Peyer's patch (tissue), 4 donors: ENCODE measurements at places on chromosomes 16 and 17. TPM values are rescaled to one million over a fixed set of nuclear protein-coding genes. Genes with fewer than 3 reads are reported as not detected.

GRCh38 chr16:24070851-24071250, 185.3 kb upstream of the CACNG3 start:
- H3K4me1 ChIP-seq = no peaks in the 10 kb centered on the region
- no peak overlapping the region for H3K4me3 ChIP-seq
- H3K27ac ChIP-seq = no peak overlapping the region

DNA sequence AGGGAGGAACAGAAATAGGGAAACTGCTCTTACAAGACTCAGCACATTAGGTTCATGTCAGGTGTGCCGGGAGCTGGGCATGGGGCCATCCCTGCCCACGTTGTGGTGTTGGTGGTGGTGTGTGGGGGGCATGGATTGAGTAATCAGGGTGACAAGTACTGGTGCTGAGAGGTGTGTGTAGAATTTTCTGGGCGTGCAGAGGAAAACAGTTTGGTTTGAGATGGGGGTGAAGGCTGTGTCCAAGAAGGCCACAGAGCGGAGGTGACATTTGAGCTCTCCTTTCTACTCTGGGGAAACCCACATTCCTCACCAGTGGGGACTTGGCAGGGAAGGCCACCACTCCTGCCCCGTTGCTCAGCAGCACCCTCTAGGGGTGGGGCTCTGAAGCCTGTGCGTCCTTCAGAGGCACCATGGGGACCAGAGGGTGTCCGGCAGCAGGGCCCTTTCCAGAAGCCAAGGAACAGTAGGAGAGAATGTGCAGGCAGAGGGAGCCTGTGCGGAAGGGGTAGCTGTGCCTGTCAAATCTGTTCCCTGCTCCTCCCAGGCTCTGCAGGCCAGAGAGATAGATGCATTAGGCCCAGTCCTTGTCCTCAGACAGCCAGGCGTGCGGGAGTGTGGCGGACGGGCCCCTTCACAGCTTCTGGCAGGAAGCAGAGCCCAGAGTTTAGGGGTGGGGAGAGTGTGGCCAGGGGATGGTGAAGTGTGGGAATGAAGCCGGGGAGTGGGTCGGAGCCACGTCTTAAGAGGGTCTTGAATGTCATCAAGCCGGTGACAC, 48.7 kb upstream of the GSE1 start:
- H3K4me3 ChIP-seq = no peak overlapping the region
- H3K27ac ChIP-seq = peak overlapping the region; percentile 28
- peaks cover 13% of the 10 kb centered on the region for H3K4me1 ChIP-seq
- no peaks in the 10 kb centered on the region for H3K36me3 ChIP-seq
- peak; percentile 57 for DNase-seq
- no peaks in the 10 kb centered on the region for H3K27me3 ChIP-seq

GRCh38 chr16:79047337-79047736, 553.2 kb downstream of the MAF start:
- H3K27ac ChIP-seq = no peak overlapping the region
- no peak overlapping the region for H3K4me3 ChIP-seq
- no peaks in the 10 kb centered on the region for H3K27me3 ChIP-seq
- DNase-seq = no peak

DNA sequence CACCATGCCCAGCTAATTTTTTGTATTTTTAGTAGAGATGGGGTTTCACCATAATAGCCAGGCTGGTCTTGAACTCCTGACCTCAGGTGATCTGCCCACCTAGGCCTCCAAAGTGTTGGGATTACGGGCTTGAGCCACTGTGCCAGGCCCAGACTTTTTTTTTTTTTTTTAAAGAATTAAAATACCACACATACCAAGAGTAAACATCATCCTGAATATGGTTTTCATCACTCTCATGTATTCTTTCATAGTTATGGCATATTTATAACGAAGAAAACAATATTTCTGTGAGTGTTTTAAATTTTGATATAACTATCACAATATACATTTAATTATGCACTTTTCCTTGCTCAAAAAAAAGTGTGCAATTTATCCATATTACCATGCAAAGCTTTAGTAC, 48.2 kb downstream of the MARVELD3 start:
- H3K27me3 ChIP-seq = no peaks in the 10 kb centered on the region
- H3K36me3 ChIP-seq = no peaks in the 10 kb centered on the region
- no peaks in the 10 kb centered on the region for H3K4me1 ChIP-seq

Gene IL4R
- total RNA-seq = 104 TPM

DNA sequence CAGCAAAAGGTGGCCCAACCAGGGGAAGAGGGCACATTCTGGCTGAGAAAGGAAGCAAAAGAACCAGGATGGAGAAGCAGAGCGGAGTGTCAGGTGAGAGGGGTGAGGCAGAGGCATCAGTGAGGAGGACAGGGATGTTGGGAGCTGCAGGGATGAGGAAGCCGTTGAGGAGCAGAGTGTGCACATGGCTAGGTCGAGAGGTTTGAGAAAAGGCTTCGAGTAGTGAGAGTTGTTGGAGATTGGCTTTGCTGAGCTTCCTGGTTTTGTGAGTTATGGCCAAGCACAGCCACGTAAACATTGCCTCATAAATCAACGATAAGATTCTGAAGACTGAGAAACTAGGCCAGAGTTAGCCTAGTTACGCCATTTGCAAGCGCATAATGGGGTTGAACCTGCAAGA, 26.9 kb downstream of the DNAH2 start:
- H3K27ac ChIP-seq = no peak overlapping the region
- H3K27me3 ChIP-seq = no peaks in the 10 kb centered on the region

Gene HS3ST3B1
- total RNA-seq = 3.2 TPM

DNA sequence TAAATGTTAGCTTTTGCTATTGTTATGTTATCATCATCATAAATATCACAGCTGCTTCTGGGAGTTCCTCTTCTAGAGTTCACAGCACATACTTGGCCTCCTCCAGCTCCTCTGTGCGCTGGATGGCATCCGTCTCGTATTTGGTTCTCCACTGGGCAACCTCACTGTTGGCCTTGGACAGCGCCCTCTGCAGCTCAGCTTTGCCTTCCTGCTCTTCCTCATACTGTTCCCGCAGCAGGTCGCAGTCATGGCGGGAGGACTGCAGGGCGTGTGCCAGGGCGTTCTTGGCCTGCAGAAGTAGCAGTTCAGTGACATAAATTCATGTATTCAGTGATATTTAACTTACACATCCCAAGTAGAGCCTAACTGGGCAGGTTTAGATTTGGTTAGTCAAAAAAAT, 23.4 kb downstream of the MYH8 start:
- no peak overlapping the region for H3K4me3 ChIP-seq
- no peaks in the 10 kb centered on the region for H3K4me1 ChIP-seq
- no peak for DNase-seq
- no peaks in the 10 kb centered on the region for H3K27me3 ChIP-seq
- H3K27ac ChIP-seq = no peak overlapping the region
- no peaks in the 10 kb centered on the region for H3K36me3 ChIP-seq

Gene KRTAP3-2
- not detected for total RNA-seq
